NCI-H1930 (cell line): ENCODE measurements at places on chromosomes 12 and 14.

- no peak for DNase-seq
These were observed 103.7 kb upstream of the MDM1 start for GRCh38 chr12:68435816-68436215.

DNA sequence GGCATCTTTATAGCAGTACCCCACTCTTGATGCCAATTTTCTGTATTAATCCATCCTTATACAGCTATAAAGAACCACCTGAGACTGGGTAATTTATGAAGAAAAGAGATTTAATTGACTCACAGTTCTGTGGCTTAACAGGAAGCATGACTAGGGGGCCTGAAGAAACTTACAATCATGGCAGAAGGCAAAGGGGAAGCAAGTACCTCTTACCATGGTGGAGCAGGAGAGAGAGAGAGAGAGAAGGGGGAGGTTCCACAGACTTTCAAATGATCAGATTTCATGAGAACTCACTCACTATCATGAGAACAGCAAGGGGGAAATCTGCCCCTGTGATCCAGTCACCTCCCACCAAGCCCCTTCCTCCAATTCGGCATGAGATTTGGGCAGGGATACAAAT lies 84.4 kb downstream of the SLC24A4 start:
- no peak for DNase-seq

GRCh38 chr14:60021619-60022018 lies 70.1 kb upstream of the PCNX4 start:
- DNase-seq = no peak

- no peak for DNase-seq
These were observed 33.7 kb upstream of the PYGL start for GRCh38 chr14:50977863-50978528.
